ENCODE measurements at places on chromosomes 3 and 15.

- no peak for DNase-seq
Observed at GRCh38 chr3:192212335-192212734, 515.0 kb downstream of the FGF12 start.

DNA sequence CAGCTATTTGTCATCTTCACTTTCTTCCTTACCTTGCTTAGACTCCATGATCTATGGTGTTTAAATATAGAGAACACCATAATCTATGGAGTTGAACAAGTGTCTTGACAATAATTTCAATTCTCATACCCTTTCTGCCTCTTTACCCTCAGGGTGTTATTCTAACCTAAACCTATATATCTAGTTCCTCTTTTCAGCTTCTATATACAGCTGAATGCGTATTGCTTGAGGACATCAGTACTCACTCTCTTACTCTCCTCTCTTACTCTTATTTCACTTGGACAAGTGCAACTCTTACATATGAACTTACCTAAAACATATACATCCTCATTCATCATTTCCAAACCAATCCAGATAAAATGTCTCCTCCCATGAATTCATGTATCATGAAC lies 187.1 kb downstream of the RAP2B start:
- no peak for DNase-seq

GRCh38 chr15:49313650-49314049 lies 109.4 kb upstream of the FGF7 start:
- no peak for DNase-seq

DNA sequence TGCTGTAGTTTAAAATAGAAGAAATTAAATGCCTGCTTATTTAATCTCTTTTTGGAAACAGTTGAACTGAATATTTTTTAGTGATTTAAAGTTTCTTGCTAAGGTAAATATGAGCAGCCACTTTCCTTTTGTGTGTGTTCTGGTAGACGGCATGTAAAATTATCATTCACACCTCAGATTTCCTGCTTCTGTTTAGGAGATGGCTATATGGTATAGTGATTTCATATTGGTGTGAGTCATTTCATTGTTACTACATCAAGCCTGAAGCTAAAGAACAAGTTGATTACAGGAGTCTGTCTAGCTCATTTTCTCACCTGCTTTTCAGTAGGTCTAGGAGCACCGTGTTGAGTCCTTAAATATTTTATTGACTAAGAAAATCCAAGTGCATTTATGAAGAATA lies 2.2 kb downstream of the LRCH3 start:
- DNase-seq: no peak

All from stimulated activated CD4-positive, alpha-beta T cell treated with anti-CD3 and anti-CD28 coated beads, Interleukin-1b, Interleukin-23, amount 100 ng/mL, for 4 hours (primary cell).